ENCODE measurements at places on chromosomes 16 and 17.

DNA sequence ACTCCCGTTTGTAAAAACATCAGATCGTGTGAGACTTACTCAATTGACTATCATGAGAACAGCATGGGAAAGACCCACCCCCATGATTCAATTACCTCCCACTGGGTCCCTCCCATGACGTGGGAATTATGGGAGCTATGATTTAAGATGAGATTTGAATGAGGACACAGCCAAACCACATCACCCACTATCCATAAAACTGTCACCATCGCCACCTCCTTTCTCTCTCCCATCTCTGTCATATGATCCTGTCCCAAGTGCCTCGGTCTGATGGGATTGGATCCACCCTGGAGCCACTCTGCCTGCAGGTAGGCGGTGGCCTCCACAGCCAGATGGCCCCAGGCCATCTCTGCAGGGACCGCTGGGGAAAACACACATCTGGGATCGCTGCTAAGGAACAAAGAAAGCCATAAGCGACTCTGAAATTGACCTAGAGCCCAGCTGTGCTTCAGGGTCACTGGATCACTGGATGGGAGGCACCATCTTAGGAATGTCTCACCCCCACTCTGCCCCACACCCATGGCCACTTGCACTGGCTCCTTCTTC, 61.2 kb downstream of the TMEM186 start:
- DNase-seq = no peak

- DNase-seq = no peak
Observed at GRCh38 chr16:84774810-84775209, 45.0 kb upstream of the CRISPLD2 start.

DNA sequence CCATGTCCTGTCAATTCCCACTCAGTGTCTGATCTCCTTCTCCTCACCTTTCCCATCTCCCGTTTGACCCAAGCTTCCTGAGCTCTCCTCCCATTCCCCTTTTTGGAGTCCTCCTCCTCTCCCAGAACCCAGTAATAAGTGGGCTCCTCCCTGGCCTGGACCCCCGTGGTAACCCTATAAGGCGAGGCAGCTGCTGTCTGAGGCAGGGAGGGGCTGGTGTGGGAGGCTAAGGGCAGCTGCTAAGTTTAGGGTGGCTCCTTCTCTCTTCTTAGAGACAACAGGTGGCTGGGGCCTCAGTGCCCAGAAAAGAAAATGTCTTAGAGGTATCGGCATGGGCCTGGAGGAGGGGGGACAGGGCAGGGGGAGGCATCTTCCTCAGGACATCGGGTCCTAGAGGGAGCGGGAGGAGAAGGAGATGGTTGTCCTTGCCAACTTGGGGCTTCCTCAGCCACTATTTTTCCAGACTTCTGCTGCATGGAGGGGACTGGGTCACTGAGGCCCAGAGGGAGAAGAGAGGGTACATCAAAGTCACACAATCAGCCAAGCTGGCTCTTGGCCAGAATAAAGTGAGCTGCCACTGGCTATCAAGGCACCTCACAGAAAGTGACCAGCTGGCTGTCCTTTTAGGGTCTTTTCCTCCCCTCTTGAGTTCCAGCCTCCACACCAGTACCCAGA, 1.9 kb upstream of the TBC1D10B start:
- DNase-seq = no peak

DNA sequence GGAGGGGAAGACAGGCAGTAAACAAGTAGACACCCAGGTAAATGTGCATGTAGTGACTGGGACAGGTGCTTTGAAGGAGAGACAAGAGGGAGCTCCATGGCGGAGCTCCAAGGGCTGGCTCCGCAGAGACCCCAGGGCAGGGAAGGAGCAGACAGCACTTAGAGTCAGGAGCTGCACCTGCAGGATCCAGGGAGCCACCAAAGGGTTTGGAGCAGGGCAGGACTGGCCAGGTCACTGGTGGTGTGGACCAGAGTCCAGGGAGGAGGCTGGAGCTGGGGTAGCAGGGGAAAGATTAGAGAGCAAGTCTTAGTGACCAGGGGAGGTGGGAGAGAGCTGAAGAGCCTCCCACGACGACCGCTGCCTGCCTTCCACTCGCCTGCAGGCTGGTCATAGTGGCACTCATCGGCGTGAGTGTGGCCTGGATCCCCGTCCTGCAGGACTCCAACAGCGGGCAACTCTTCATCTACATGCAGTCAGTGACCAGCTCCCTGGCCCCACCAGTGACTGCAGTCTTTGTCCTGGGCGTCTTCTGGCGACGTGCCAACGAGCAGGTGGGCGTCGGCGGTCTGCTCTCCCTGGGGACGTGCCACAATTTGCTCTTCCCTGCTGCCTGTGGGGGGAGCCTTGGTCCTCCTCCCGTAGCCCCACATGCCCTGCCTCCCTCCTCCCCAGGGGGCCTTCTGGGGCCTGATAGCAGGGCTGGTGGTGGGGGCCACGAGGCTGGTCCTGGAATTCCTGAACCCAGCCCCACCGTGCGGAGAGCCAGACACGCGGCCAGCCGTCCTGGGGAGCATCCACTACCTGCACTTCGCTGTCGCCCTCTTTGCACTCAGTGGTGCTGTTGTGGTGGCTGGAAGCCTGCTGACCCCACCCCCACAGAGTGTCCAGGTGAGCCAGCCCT, 14.7 kb upstream of the FAM83G start:
- no peak for DNase-seq
